ENCODE measurements at places on chromosomes 4 and X.

- no peak for DNase-seq
Measured at GRCh38 chr4:147318586-147318985, 162.3 kb upstream of the EDNRA start.

DNA sequence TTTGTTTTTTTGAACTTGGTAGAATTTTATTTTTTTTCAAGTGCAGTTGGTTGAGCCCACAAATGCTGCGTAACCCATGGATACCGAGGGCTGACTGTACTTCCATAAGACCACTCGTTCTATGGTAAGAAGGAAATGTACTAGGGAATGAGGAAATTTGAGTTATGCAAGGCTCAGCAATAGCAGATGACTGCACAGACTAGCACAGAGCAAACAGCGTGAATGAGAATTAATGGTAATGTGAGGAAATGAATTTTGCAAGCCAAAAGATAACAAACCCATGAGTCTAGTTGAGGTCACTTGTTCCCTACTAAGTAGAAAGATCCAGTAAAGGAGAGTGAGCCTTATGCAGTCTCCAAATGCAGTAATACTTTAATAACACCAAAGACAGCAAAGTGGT is 17.4 kb downstream of the GSPT2 start:
- DNase-seq, result no peak

- no peak for DNase-seq
Measured at GRCh38 chr4:24800325-24800895, 5.0 kb downstream of the SOD3 start.

- no peak for DNase-seq
Measured at GRCh38 chrX:67351411-67351810, 192.4 kb upstream of the AR start.
